ENCODE measurements at places on chromosomes 16 and 17.

- DNase-seq = no peak
Observed at GRCh38 chr16:66661210-66661560, 35.4 kb downstream of the CMTM4 start.

- no peak for DNase-seq
Observed at GRCh38 chr17:64537488-64537887, 30.7 kb downstream of the CEP95 start.

DNA sequence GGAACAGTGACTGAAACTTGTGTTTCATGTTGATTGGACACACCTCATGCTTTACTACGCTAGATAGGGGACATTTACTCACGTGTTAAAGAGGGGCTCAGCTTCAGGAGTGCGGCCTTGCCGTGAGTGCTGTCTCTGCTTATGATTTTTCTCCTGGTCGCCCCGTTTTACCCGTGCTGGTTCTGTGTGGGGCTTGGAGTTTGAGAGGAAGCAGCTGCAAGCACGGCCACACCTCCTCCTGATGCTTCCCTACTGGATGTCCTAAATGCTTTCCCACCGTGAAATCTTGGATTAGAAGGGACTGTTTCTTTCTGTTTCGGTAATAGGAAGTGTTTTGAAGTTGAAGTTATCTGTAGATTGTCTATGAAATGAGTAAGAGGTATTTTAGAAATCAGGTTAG lies 54.0 kb upstream of the ZNF750 start:
- no peak for DNase-seq

GRCh38 chr16:86834451-86835035 lies 256.2 kb downstream of the FOXL1 start:
- no peak for DNase-seq

DNA sequence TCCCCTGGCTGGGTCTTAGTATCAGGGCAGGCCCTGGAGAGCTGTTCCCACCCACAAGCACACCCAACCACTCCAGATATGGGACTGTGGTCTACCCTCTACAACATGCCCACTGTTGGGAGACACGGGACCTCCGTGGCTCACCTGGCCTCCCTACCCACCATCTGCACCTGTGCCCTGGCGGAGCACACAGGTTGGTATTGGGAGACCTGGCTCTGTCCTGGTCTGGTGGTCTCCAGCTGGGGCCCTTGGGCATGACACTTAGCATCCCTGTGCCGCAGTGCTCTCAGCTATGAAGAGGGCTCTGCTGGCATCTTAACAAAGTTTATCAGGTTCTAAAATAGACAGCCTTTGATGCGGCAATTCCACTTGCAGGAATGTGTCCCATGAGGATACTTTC lies 5.8 kb downstream of the C16orf95 start:
- DNase-seq = no peak

- no peak for DNase-seq
Observed at GRCh38 chr16:85220125-85220839, 108.0 kb upstream of the CIBAR2 start.
